Sigmoid colon (tissue), 7 donors: ENCODE measurements at places on chromosomes 7 and 10. TPM values are rescaled to one million over a fixed set of nuclear protein-coding genes. Genes with fewer than 3 reads are reported as not detected.
A peak's percentile ranks its signal among the peaks of the same experiment; 100 is the strongest.

The RPEL1 gene
- total RNA-seq, result not detected

The PTF1A gene
- total RNA-seq, result not detected

The C7orf57 gene
- total RNA-seq, result not detected

The COL28A1 gene
- total RNA-seq, result 25.5 TPM

The ITGA8 gene
- total RNA-seq, result 2.2 TPM

The GDF2 gene
- not detected for total RNA-seq

The CAMK2B gene
- total RNA-seq, result 2.0 TPM

The EBF3 gene
- total RNA-seq, result 6.8 TPM

The IKZF1 gene
- 5.5 TPM for total RNA-seq

The FAM25A gene
- total RNA-seq, result not detected

The CALN1 gene
- not detected for total RNA-seq

DNA sequence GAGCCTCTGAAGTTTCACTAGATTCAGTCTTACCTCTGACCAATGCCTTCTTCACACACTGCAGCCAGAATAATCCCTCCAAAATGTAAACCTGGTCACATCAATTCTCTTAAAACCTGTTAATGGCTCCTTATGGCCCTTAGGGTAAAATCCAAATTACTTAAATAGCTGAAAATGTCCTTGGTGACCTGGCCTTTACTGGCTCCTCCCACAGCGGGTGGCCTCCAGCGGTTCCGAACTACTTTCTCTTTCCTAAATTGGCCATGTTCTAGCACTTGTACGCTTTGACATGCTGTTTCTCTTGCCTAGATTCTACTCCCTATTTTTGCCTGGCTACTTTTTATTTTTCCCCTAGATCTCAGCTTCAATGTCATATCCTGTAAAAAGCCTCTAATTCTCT, 36.1 kb downstream of the AGK start:
- peaks cover 16% of the 10 kb centered on the region for H3K4me1 ChIP-seq
- H3K27ac ChIP-seq, result peak overlapping the region; percentile 11
- DNase-seq, result no peak
- no peaks in the 10 kb centered on the region for H3K36me3 ChIP-seq

DNA sequence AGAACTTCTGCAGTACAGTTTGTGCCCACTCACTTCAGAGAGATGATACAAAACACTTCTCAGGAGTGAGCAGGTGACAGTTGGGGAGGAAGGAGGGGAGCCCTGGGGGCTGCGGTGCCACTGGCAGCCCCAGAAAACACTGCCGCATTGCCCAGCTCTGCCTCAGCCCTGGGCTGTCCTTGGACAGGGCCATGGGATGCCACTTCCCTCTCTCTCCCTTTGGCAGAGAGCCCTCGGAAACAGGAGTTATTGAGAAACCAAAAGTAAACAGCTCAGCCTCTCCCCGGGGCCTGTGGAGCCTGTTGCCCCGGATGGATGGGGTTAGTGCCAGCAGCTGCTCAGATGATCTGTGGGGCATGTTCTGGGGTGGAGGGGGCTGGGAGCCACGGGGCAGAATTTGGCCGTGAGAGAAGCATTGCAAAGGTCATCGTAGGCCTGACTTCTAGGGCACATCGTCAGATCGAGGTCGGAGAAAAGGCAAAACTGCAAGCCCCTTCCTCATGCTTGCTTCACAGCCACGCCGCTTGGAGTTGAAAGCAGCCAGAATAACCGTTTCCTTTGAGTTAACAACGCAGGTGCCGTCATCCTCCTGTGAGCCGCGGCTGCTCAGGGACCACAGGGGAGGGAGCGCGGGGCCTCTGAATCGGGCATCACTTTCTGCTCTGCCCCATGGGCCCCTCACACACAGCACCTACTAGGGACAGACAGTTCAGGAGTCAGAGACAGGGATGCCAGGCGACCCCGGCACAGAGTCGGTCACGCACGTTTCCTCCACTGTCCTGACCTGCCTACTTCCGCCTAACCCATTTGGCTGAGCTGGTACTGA, 256.4 kb downstream of the CAMK1D start:
- no peaks in the 10 kb centered on the region for H3K36me3 ChIP-seq
- no peaks in the 10 kb centered on the region for H3K4me1 ChIP-seq
- H3K27ac ChIP-seq, result peak overlapping the region; percentile 86

GRCh38 chr7:18509481-18509880, 13.9 kb downstream of the HDAC9 start:
- H3K4me3 ChIP-seq, result no peak overlapping the region
- H3K36me3 ChIP-seq, result no peaks in the 10 kb centered on the region
- no peaks in the 10 kb centered on the region for H3K4me1 ChIP-seq
- DNase-seq, result no peak
- no peak overlapping the region for H3K27ac ChIP-seq

GRCh38 chr10:49433069-49433468, 37.2 kb upstream of the DRGX start:
- no peaks in the 10 kb centered on the region for H3K27me3 ChIP-seq
- H3K4me3 ChIP-seq, result no peak overlapping the region
- H3K27ac ChIP-seq, result no peak overlapping the region
- H3K4me1 ChIP-seq, result no peaks in the 10 kb centered on the region

DNA sequence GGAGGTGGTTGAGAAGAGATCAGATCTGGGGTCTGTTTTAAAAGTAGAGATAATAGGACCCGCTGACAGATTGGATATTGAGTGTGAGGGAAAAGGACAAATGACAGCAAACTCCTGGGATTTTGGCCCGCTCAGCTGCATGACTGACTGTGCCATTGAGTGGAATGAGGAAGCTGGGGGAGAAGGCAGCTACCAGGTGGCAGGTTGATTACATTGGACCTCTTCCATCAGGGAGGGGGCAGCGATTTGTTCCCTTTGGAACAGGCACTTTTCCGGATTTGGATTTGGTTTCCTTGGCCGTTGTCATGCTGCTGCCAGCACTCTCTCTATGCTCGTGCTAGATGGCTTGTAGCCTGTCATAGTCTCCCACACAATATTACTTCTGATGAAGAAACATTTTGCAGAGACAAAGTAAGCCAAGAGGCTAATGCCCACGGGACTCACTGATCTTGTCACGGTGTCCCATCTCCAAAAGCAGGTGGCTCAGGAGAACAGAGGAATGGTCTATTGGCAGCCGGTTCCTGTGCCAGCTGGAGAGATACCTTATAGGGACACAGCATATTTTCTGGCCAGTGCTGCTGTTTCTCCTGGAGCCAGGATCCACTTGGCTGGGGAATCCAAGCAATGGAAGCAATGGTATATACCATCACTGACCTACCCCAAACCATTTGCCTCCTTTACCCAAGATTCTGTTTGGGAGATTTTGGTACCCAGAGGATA, 69.1 kb upstream of the WAC start:
- no peaks in the 10 kb centered on the region for H3K4me1 ChIP-seq
- no peak overlapping the region for H3K27ac ChIP-seq
- H3K27me3 ChIP-seq, result no peaks in the 10 kb centered on the region
- H3K36me3 ChIP-seq, result no peaks in the 10 kb centered on the region
- no peak overlapping the region for H3K4me3 ChIP-seq

GRCh38 chr10:124025660-124026588, 67.5 kb downstream of the CHST15 start:
- no peak overlapping the region for H3K4me3 ChIP-seq
- peaks cover 5% of the 10 kb centered on the region for H3K36me3 ChIP-seq
- H3K4me1 ChIP-seq, result peaks cover 22% of the 10 kb centered on the region
- H3K27me3 ChIP-seq, result no peaks in the 10 kb centered on the region
- H3K27ac ChIP-seq, result peak overlapping the region; percentile 67

GRCh38 chr10:24857031-24857725, 95.2 kb downstream of the PRTFDC1 start:
- H3K36me3 ChIP-seq, result no peaks in the 10 kb centered on the region
- no peaks in the 10 kb centered on the region for H3K4me1 ChIP-seq
- H3K27ac ChIP-seq, result no peak overlapping the region
- H3K27me3 ChIP-seq, result no peaks in the 10 kb centered on the region
- no peak overlapping the region for H3K4me3 ChIP-seq
- no peak for DNase-seq

DNA sequence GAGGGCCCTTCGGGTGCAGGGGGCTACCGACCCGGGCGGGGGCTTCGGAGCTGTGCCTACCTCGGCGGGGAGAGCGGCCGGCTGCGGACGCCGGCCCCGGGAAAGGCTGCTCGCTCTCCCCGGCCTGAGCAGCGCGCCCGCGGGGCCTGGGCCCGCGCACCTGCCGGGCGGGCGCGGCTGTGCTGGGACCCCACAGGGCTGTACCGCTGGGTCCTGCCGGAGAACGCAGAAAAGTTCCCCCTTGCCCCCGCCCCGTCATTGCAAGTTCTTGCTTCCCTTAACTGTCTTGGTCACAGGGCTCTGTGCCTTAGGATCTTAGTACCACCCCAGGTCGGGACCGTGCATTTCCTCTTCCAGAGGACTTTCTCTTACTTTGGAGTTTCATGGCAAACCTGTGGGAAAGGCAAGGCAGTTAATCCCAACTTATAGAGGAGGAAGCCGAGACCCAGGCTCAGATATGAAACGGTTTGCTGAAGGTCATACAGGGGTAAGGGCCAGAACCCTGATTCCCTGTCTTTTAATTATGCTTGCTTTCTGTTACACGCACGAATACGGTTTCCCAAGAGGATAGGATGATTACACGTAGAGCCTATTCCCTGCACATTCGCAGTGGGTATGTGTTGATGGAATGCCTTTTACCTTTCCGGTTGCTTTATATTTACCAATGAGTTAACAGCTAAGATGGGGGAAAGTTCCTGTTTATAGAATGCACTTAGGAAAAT, 652 bp downstream of the PCGF5 start:
- peak overlapping the region; percentile 89 for H3K27ac ChIP-seq
- H3K4me3 ChIP-seq, result peak overlapping the region; percentile 99
- peaks cover 25% of the 10 kb centered on the region for H3K4me1 ChIP-seq
- no peaks in the 10 kb centered on the region for H3K36me3 ChIP-seq
- DNase-seq, result peak; percentile 63

GRCh38 chr10:118745056-118745455, 9.7 kb downstream of the CACUL1 start:
- no peaks in the 10 kb centered on the region for H3K27me3 ChIP-seq
- no peak overlapping the region for H3K4me3 ChIP-seq
- no peaks in the 10 kb centered on the region for H3K36me3 ChIP-seq
- H3K27ac ChIP-seq, result no peak overlapping the region

DNA sequence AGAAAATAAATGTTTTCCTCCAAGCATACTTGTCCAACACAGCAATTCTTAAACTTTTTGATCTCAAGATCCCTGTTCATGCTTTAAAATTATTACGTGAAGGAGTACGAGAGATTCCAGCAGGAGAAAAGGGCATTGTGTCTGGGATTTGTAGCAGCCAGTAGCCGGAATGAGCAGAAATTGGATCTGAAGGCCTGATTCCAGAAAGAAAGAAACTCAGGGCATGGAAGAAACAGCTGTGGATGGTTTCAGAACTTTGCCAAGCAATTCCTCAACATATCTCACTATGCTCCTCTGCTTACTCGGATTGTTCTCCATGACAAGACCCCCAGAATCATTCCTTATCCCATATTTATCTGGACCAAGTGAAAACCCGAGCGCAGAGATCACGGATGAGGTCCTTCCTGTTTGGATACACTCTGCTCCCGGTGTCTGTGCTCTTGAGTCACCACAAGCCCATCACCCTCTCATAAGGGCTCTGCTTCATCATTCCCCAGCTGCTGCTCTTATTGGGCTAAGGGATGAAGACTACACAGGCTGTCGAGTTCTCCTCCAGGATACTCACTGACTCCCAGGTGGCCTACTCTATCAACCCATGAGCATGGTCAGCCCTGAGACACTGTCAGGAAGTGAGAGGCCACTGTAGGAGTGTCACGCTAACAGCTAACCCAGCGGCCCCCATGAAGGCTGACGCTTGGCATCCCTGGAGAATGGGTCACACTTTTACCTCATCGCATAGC, 121.0 kb upstream of the LANCL2 start:
- no peaks in the 10 kb centered on the region for H3K27me3 ChIP-seq
- no peaks in the 10 kb centered on the region for H3K36me3 ChIP-seq
- no peak for DNase-seq
- H3K4me1 ChIP-seq, result no peaks in the 10 kb centered on the region

DNA sequence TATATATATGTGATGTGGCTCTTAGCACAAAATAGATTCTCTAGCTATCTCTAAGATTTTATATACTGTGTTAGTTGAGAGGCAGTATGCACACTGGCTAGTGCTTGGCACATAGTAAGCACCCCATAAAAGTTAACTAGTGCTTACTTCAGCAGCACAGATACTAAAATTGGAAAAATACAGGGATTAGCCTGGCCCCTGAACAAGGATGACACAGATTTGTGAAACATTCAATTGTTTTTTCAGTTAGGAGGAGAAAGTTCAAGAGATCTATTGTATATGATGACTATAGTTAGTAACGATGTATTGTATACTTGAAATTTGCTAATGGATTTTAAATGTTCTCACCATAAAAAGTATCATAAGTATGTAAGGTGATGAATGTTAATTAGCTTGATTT, 78.3 kb upstream of the LRRC17 start:
- H3K4me1 ChIP-seq, result no peaks in the 10 kb centered on the region
- DNase-seq, result no peak
- H3K36me3 ChIP-seq, result peaks cover 2% of the 10 kb centered on the region
- H3K4me3 ChIP-seq, result no peak overlapping the region
- H3K27ac ChIP-seq, result no peak overlapping the region

DNA sequence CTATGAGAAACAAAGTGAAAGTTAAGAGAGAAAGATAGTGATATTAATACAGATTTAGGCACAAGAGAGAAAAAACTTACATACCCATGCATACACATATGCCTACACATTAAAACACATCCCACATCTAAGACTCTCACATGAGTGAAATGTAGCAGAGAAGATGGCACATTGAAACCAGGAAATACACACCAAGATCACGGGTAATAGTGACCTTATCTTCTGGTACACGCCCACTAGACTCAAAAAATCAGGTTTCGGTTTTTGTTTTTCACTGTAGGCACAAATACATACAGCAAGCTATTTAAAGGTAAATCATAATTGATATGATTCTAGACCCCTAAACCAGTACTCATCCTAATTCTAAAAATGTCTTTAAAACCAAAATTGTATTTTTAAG, 225.2 kb upstream of the TAC1 start:
- no peaks in the 10 kb centered on the region for H3K27me3 ChIP-seq
- no peaks in the 10 kb centered on the region for H3K4me1 ChIP-seq
- no peak overlapping the region for H3K27ac ChIP-seq

DNA sequence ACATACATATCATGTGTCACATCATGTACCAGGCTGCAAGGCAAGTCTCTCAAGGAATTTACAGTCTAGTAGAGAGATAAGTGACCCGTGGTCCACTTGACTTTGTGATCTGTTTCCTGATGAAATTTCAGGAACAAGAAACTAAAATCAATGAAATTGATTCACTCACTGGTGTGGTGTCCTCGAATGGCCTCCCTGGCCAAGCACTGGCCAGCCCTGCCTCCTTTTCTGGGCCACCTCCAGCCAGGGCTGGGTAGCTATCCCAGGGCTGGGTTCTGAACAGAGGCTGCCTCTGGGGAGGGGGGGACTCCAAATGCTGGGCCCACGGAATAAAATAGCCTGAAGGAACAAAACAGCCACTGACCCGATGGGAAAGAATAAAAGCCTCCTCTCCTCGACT, 182.2 kb downstream of the HERPUD2 start:
- no peak for DNase-seq
- no peak overlapping the region for H3K4me3 ChIP-seq
- H3K36me3 ChIP-seq, result no peaks in the 10 kb centered on the region

DNA sequence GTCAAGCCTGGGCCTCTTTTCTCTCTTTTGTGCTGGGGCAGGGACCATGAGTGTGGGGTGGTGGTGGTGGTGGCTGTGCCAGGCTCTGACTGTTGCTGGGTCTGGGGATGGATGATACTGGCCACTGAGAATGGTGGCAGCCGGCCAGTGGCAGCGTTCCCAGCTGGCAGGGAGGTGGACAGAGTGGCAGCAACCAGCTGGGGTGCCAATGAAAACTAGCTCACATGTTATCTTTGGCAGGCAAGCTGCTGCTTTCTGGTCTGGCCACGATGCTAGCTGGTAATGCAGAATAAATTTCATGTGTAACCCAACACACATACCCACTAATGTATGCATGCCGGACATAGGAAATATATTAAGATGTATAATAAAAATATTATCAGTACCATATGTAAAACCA, 95.0 kb upstream of the SLC26A5 start:
- no peak for DNase-seq
- H3K27me3 ChIP-seq, result no peaks in the 10 kb centered on the region
- H3K27ac ChIP-seq, result no peak overlapping the region
- no peak overlapping the region for H3K4me3 ChIP-seq
- H3K4me1 ChIP-seq, result no peaks in the 10 kb centered on the region
